Stimulated activated CD4-positive, alpha-beta T cell treated with anti-CD3 and anti-CD28 coated beads, TNF-alpha, amount 100 ng/mL, for 1 hour (primary cell): ENCODE measurements at places on chromosomes 16 and 17.

DNA sequence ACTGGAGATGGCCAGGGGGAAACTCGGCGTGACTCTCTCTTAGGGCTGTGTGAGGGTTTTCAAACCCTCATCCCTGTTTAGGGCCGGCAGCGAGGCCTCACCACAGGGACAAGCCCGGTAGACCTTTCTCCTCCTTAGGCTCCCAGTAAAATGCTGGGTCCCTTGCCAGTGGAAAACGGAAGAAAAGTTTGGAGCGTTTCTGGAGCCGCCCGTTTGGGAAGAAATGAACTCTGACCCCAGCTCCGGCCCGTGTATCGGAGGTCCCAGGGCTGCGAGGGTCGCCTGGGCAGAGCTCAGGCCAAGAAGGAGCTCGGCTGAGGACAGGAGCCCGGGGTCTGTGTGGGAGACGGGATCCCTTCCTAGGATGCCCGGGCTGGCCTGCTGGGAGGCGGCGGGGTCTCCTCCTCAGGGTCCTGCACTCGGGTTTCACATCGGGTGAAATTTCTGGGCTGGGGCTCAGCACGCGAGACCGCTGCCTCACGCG is 23.2 kb downstream of the ZNF213 start:
- no peak for DNase-seq

DNA sequence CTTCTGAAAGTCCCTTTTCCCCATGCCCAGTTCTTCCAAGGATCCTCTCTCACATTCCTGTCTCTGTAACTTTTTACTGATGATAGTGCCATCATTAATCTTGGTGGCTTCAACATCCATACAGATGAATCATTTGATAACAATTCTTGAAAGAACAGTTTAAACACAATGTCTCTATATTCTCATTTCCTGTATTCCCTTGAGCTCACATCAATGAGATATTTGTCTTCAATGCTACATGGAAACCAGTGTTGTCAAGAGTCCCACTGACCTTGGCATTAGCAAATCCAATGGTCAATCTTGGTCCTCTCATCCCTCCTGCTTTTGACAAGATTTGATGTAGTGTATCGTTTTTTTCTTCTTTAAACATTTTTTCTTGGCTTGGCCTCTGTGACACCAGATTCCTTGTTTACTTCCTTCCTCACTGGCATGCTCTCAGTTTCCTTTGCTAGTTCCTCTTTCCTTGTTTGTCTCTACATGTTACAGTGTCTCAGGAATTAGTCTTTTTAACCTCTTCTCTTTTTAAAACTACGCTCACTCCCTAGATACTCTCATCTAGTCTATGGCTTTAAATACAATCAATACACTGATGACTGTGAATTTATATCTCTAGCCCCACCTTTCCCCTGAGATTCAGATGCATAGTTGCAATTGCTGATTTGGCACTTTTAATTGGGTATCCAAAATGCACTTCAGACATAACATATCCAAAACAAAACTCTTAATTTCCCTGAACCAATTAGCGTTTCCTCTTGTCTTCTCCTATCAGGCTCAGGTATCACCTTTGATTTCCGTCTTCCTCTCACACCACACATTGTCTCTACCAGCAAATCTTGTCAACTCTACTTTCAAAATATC is 134.0 kb downstream of the MYO1D start:
- no peak for DNase-seq

GRCh38 chr17:57984261-57984890 is 3.7 kb downstream of the VEZF1 start:
- no peak for DNase-seq

- DNase-seq = no peak
These were observed 13.4 kb downstream of the ADGRG5 start for GRCh38 chr16:57555831-57556230.

DNA sequence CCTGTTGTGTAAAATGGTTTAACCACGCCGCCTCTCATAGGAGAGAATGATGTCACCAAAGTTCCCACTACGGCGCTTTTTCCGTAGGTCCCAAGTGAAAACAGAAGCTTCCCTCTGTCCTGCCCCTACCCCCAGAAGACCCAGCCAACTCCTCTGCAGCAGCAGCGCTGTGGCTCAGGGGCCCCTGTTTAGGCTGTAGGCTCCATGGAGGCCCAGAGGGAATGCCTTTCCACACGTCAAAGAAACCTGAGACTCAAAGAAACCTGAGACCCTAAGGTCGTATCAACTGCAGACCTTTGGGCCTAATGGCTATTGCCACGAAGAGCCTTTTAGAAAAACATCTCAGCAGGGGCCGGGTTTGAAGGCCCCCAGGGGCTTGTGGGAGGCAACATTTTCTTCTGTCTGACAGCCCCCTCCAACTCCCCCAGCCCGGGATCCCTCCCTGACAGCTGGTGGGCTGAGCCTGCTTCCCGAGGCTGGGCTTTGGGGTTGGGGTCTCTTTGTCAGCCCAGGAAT is 43.1 kb upstream of the MEAK7 start:
- DNase-seq = no peak

- no peak for DNase-seq
These were observed 24.3 kb downstream of the LITAF start for GRCh38 chr16:11562411-11562810.

DNA sequence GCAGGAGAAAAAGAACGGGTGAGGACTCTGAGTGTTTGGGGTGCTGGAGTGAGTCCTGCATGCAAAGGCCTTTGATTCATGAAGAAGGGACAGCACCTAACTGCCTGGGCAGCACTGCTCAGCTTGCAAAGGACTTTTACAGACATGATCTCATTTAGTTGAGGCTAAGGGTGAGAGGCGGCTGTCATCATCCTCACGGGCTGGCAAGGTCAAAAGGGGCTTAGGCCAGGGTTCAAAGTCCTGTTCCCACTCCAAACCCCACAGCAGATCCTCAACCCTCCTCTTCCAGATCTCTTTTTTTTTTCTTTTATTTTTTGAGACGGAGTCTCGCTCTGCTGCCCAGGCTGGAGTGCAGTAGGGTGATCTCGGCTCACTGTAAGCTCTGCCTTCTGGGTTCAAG is 4.8 kb downstream of the RHBDF2 start:
- DNase-seq = no peak
